ENCODE measurements at places on chromosomes 2 and 18.

- DNase-seq: no peak
These were observed 34.5 kb upstream of the ARL5A start for GRCh38 chr2:151862700-151863099.

DNA sequence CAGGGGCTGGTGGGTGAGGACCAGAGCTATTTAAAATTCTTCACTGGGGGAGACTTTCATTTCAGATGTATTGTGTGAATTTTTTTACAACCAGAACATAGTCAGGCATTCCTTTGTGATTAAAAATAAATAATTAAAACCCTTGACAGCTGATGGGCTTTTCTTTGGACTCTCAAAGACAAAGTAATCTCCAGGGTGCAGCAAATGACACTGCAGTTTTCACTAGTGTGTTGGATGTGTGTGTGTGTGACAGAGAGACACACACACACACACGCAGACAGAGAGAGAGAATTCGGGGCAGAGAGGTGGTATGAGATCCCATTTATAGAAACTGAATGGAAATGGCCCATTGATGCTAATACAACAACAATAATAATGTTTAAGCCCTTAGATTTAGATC is 10.3 kb upstream of the GALNT14 start:
- DNase-seq: no peak

GRCh38 chr18:73976433-73976832 is 171.2 kb downstream of the FBXO15 start:
- no peak for DNase-seq

GRCh38 chr18:48153613-48154481 is 223.4 kb upstream of the SMAD2 start:
- no peak for DNase-seq

DNA sequence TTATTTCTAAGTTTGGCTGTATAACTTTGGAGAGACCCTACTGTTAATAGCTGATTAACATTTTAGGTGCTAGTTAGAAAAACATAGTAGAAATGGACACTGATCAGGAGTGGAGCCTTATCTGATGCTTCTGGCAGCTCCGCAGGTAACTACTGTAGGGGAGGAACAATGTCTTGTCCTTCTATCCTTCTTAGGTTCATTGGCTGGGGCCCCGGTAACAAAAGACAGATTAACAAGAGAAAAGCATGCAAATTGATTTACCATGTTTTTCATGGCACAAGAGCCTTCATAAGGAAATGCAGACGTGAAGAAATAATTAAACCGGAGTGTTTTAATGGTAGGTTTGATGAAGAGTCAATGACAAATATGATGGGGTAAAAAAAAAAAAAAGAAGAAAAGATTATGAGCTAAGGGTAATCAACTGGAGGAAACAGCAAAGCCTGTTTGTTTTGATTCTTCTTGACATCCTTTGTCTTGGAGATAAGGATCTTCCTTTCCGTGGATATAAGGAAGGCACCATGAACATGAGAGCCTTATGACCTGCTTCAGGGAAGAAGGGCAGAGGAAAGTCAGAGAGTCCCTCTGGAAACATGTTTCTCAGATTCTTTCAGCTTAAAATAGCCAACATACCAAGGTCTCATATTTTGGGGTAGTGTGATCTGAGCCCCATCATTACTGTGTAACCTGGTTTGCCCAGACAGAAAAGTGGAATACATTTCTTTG is 62.4 kb upstream of the GCFC2 start:
- no peak for DNase-seq

- DNase-seq: no peak
These were observed 181.3 kb downstream of the TMX3 start for GRCh38 chr18:68533641-68534040.

GRCh38 chr2:148545390-148546256 is 98.9 kb upstream of the EPC2 start:
- no peak for DNase-seq

- DNase-seq: no peak
These were observed 773.5 kb upstream of the LRRTM1 start for GRCh38 chr2:81078102-81078501.

DNA sequence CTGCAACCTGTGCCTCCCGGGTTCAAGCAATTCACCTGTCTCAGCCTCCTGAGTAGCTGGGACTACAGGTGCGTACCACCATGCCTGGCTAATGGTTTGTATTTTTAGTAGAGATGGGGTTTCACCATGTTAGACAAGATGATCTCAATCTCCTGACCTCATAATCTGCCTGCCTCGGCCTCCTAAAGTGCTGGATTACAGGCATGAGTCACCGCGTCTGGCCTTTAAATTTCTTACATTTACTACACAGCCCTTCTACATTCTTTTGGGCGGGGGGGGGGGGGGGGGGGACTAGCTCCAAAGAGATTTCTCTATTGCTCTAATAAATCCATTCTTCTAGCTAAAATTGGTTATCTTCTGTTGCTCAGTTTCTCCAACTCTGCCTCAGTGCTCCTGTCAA is 964.9 kb upstream of the ACVR2A start:
- no peak for DNase-seq

GRCh38 chr2:110800611-110801402 is 68.4 kb downstream of the ACOXL start:
- DNase-seq: no peak

DNA sequence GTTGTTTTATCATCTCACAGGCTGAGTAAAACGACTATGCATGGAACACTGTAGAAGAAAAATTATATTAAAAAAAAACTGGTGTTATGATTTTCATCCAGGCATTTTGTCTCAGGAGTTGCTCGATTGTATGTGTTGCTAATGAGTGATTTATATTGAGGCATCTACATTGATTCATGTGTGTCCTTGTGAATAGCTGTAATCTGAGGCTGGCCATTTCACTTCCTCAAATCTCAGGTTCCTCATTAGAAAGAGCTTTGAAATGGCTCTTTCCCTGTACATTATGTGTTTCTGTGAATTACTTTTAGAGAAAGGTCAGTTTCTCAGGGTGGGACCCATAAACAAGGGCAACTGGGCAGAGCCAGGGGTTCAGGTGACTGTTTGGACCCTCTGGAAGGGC is 2.3 kb downstream of the IL18R1 start:
- DNase-seq: no peak

GRCh38 chr2:102704531-102704930 is 57.3 kb upstream of the TMEM182 start:
- no peak for DNase-seq

GRCh38 chr2:190121971-190122370 is 59.4 kb upstream of the MSTN start:
- DNase-seq: no peak
